NCI-H345 (cell line): ENCODE measurements at places on chromosomes 7 and 10.

GRCh38 chr10:74987339-74988053, 124.0 kb upstream of the SAMD8 start:
- DNase-seq = no peak

DNA sequence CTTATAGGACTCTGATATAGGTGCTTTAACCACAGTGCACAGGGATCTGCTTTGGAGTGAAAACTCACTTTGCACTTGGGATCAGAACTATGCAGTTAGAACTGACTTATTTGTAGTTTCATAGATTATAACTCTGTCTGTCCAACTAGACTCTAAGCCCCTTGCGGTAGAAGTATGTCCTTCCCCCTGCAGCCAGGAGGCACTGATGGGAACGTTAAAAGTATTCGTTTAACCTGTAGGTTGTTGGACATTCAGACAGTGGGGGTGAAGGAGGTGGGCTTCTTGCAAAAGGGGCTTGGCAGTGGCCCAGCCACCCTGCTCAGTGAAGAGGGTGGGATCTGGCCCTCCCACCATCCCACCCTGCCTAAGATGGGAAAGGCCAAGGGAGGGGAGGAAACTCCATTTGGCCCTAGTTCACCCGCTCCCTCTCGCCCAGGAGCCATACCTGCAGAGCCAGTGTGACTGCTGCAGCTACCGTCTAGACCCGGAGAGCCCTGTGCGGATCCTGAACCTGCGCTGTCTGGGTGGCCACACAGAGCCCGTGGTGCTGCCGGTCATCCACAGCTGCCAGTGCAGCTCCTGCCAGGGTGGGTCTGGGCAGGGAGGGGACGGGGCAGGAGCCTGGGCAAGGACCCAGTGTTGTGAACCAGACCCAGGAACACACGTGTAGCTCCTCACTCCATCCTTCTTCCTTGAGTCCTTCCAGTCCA, 5.7 kb upstream of the ZNF862 start:
- DNase-seq = no peak

GRCh38 chr7:151862606-151863381, 14.1 kb downstream of the PRKAG2 start:
- no peak for DNase-seq

DNA sequence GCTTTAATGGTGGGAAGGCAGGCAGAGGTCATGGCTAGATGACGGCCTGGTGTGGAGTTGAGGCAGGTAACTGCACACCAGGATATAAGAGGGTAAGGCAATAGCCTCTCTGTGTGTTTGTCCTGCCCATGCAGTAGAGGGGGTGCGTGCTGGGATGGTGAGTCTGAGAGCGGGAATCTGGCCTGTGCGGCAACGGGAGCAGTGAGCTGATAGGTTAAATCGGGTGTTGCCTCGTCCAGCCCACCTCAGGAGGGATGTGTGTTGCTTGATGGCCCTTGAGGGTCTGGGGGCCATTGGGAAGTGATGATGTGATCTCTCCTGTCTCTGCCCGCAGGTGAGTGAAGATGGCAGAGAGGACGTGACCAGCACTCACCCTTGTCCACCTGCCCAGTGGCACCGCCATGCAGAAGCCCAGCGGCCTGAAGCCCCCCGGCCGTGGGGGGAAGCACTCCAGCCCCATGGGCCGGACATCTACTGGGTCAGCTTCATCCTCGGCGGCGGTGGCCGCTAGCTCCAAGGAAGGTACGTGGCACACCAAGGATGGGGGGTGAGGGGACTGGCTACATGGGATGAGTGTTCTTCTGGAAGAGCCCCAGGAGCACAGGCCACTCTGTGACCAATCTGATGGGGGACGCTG, 28.1 kb downstream of the CLIP2 start:
- DNase-seq = no peak

DNA sequence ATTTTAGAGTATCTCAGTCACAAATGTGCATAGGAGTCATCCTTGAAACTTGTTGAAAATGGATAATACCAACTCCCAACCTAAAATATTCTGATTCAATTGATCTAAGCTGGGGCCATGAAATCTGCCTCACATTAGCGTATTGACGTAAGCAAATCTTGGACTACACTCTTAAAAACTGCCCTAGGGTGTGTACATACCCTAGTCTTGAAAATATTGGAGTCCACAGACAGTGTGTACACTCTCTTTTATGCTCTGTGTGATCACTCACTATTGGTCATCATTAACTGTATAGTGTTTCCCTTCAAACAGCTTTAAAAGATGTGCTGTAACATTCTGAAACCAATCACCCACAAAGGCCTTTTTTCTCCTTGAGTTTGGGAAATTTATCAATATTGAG, 102.9 kb upstream of the FERD3L start:
- DNase-seq = no peak

GRCh38 chr7:30428246-30429155, 50.1 kb downstream of the NOD1 start:
- no peak for DNase-seq

DNA sequence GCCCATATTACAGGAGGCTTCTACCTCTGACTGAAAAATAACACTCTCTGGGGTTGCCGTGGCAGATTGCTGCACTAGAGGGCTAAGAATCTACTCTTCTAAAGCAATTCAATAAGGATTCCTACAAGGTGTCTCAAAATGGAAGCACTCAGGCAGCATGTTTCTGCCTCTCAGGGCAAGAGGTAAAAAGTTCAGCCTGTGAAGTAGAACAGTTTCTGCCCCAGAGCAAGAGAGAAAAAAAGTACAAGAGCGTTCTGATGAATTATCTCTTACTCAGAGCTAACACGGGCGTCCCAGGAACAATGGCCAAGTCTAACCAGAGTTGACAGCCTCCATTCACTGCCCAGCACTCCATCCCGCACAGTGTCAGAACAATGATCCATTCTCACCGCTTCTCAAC, 71.3 kb upstream of the TES start:
- no peak for DNase-seq

- DNase-seq = peak; percentile 16
Measured at GRCh38 chr7:23472046-23472445, 1.8 kb upstream of the IGF2BP3 start.

DNA sequence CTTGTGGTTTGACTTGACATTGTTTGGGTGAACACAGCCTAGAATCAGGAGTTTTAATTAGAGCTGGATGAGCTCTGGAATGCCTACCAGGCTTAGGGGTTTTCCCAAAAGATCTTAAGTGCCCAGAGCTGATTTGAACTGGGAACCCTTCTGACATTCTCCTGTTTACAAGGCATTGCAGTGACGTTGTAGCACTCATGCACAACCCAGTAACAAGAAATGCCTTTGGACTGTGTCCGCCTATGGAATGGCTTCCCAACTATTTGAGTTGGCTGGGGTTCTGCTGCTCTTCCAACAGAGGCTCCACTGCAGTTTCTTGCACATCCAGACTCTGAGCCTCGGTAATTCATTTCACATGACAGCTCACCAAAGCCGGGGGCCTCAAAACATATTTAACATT, 76.7 kb upstream of the MKX start:
- DNase-seq = no peak

GRCh38 chr10:97123765-97124164, 62.0 kb downstream of the SLIT1 start:
- DNase-seq = peak; percentile 76

DNA sequence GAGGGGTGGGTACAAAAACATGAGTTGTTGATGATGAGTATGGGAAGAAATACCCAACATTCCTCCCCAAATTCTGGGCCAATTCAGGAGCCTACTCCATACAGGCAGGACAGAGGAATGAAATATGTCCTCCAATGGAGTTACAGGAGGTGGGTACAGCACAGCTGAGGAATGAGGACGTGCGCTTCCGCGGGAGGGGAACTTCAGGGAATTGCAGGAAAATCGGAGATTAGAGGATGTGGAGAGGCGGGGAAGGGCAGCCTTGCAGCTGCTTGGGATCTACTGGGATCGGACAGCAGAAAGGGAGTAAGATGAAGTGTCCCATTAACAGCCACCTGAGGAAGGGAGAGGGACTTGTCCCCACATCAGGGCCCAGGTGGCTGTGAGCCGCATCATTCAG, 50.2 kb downstream of the PDIA4 start:
- DNase-seq = no peak

- DNase-seq = no peak
Measured at GRCh38 chr10:36802490-36803153, 322.8 kb upstream of the ANKRD30A start.

DNA sequence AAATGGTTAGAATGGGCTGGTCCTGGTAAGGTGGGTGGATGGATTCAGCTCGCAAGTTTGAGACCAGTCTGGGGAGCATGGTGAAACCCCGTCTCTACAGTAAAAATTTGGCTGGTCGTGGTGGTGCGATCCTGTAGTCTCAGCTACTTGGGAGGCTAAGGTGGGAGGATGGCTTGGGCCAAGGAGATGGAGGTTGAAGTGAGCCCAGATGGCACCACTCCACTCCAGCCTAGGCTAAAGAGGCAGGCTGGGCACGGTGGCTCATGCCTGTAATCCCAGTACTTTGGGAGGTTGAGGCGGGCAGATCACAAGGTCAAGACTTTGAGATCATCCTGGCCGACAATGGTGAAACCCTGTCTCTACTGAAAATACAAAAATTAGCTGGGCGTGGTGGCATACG, 15.3 kb downstream of the IFT22 start:
- no peak for DNase-seq

DNA sequence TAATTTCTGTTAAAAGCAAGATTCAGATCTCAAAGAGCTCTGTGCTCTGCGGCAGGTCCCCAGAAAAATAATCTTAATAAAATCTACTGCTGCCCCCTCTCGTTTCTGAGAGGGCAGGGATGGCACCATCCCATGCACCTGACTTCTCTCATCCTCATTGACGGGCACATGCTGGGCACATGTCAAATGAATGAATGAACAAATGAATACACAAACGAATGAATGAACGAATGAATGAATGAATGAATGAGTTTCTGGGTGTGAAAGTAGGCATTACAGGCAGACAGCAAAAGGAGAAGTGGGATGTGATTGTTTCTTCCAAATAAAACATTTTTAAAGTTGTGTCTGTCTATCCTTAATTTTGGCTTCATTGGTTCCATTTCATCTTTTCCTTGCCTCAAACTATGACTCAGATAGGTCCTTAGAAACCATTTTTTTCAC, 398.1 kb upstream of the PRKCQ start:
- DNase-seq = no peak

- no peak for DNase-seq
Measured at GRCh38 chr7:128962899-128963298, 25.2 kb downstream of the IRF5 start.

DNA sequence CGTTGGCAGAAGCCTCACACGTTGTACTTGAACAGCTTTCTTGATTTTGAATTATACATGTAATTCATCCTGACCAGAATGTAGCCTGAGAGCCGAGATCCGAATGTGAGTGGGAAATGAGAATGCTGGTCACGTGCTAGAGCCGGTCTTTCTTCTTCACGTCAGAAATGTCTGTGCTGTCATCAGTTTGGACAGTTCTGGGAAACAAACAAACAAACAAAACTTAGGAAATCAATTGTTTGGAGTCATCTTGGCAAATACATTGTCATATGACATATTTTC, 729.8 kb downstream of the LRMDA start:
- no peak for DNase-seq

DNA sequence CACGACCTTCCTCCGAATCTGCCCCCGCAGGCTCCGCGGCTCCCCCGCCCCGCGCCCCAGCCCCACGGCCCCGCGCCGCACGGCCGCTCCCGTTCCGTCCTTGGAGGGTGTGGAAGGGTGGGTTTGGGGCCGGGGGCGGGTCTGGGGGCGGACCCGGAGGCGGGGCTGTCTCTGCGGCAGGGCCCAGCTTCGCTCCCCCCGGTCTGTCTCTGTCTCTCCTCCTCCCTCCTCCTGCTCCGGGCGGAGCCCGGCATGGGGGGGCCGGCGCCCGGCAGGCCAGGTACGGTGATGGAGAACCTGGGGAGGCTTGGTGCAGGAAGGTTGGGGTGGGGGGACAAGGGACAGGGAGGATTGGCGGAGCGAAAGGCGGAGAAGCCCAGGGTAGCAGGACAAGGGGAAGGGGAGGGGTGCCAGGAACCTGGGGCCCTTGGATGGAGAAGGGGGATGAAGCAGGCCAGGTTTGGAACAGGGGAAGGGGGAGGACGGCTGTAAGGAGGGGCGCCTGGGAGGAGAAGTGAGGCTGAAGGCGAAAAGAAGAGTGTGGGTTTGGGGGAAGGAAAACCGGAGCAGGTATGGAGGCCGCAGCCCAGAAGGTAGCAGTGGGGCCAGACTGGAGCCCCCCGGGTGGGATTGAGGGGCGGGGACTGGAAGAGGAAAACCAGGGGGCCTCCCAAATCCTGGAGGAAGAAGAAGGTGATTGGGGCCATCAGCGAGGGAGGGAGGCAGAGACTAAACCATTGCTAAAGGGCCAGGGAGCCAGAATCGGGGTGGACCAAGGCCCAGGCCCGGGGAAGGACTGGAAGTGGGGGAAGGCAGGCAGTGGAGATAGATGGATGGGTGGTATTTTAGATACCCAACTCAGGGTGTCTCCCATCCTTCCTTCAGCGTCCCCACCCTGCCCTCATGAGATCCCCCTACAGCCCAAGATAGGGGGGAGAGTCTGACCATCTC, at the start of gene NYAP1:
TSS of gene NYAP1 (plus strand) at position 206 of the 951 bp plus-strand sequence. CDS start 1,385 bp downstream, outside the sequence.
- peak; percentile 71 for DNase-seq

GRCh38 chr7:121081327-121081936, 92.9 kb downstream of the CPED1 start:
- DNase-seq = peak; percentile 63

- peak; percentile 7 for DNase-seq
Measured at GRCh38 chr10:79105150-79105739, 36.5 kb downstream of the ZMIZ1 start.
